ENCODE measurements at places on chromosomes 13 and 19.

- H3K4me1 ChIP-seq = peaks cover 11% of the 10 kb centered on the region
- no peak overlapping the region for H3K4me3 ChIP-seq
- H3K27ac ChIP-seq = peak overlapping the region; percentile 86
Observed at GRCh38 chr13:40206241-40207000, 460.0 kb downstream of the FOXO1 start.

GRCh38 chr19:14271840-14272239 is 65.9 kb upstream of the ADGRL1 start:
- H3K4me1 ChIP-seq = no peaks in the 10 kb centered on the region
- peaks cover 57% of the 10 kb centered on the region for H3K27me3 ChIP-seq
- no peak overlapping the region for H3K27ac ChIP-seq
- no peak for DNase-seq
- H3K4me3 ChIP-seq = no peak overlapping the region

DNA sequence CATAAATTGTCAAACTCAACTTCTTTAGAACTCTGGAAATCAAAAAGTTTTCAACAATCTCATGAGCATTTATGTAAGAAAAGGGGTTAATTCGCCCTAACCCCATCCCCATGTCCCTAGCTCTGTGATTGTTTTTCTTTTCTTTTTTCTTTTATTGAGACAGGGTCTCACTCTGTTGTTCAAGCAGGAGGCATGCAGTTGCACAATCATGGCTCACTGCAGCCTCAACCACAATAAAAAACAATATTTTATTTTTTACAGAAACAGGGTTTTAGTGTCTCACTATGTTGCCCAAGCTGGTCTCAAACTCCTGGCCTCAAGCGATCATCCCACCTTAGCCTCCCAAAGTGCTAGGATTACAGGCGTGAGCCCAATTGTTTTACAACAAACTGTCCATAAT is 16.7 kb downstream of the VWA8 start:
- no peaks in the 10 kb centered on the region for H3K36me3 ChIP-seq
- H3K27me3 ChIP-seq = no peaks in the 10 kb centered on the region
- no peak for DNase-seq
- no peaks in the 10 kb centered on the region for H3K4me1 ChIP-seq
- no peak overlapping the region for H3K27ac ChIP-seq

- DNase-seq = no peak
- no peaks in the 10 kb centered on the region for H3K27me3 ChIP-seq
- no peak overlapping the region for H3K27ac ChIP-seq
- H3K4me3 ChIP-seq = no peak overlapping the region
- H3K36me3 ChIP-seq = peaks cover 65% of the 10 kb centered on the region
- H3K4me1 ChIP-seq = peaks cover 36% of the 10 kb centered on the region
Observed at GRCh38 chr19:46736531-46737297, 9.1 kb upstream of the FKRP start.

DNA sequence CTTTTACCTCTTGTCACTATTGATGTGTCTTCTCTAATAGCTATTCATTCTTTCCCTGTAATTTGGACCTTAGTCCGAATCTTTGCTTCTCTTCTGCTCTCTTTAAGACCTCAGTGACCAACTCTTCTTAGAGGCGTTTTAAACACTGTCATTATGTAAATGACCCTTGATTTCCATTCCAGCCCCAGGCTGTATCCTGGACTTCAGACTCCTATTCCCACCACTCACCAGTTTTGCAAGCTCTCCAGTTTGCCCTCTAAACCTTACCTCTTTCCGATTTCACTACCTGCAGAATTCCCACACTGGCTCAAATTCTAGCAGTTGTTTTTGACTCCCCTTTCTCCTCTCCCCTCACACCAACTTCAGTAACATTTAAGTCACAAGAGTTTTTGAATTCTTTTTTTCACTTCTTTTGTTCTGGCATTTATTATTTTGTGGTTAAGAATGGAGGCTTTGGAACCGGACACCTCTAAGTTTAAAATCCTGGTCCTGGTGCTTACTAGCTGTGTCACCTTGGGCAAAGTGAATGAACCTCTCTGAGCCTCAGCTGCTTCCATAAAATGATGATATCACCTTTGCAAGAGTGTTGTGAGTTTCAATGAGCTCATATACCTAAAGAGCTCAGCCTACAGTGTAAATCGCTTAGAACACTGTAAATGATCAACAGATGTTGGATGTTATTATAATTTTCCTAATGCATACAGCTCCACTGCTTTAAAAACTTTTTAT is 13.6 kb upstream of the HMGB1 start:
- H3K36me3 ChIP-seq = no peaks in the 10 kb centered on the region
- DNase-seq = no peak
- H3K27me3 ChIP-seq = no peaks in the 10 kb centered on the region

DNA sequence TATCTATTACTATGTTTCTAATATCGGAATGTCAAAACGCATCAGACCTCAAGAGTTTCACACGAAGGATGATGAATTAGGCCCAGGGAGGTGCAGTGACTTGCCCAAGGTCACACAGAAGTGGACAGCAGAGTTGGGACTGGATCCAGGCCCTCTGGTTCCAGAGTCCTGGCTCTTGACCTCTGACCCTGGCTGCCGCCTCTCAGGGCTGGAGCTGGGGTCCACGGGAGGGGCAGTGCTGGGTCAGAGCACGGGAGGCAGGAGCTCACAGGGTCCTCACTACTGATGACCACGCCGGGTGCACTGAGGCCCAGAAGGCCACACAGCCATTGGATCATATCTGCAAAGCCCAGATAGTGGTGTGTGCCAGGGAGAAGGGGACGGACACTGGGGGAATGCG is 9.2 kb upstream of the ASPDH start:
- no peak for DNase-seq
- no peak overlapping the region for H3K27ac ChIP-seq
- no peaks in the 10 kb centered on the region for H3K27me3 ChIP-seq
- H3K36me3 ChIP-seq = no peaks in the 10 kb centered on the region
- no peak overlapping the region for H3K4me3 ChIP-seq

GRCh38 chr13:104106705-104107393 is 1040.6 kb upstream of the SLC10A2 start:
- no peak for DNase-seq
- no peaks in the 10 kb centered on the region for H3K36me3 ChIP-seq
- peak overlapping the region; percentile 94 for H3K27ac ChIP-seq
- peaks cover 5% of the 10 kb centered on the region for H3K4me1 ChIP-seq
- H3K27me3 ChIP-seq = no peaks in the 10 kb centered on the region

DNA sequence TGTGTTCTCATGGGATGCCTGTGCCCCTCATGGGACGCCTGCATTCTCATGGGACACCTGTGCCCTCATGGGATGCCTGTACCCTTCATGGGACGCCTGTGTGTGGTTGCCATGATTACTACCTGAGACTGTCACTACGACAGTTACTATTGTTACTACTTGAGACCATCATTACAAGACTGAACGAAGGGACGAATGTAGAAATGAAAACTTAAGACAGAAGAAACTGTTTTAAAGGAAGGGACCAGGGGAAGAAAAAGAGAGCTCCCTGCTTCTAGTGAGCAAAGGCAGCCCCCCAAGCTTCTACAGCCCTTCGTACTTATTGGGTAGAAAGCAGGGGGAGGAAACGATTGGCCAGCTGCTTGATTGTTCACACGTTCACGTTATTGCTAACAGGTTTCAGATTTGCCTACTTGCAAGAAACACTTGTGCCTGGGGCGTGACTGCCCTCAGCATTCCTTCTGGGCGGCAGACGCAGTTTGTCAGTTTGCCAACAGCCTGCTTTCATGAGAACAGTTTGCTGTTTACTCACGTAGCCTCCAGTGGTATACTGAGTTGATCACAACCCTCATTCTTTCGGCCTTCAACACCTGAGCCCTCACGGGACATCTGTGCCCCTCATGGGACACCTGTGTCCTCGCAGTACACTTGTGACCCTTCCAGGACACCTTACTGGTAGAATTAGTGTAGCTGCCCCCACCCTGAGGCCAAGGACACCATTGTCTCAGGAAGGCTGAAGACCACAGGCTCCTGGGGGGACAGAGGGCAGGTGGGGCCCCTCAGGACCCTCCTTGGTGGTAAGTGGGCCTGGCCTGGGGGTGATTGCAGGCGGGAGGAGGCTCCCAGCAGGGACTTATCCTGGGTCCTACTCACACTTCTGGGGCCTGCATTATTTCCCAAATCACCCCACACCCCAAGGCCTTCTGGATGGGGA is 2.5 kb upstream of the S1PR4 start:
- peaks cover 6% of the 10 kb centered on the region for H3K27me3 ChIP-seq
- no peak overlapping the region for H3K27ac ChIP-seq
- H3K4me3 ChIP-seq = no peak overlapping the region
- H3K36me3 ChIP-seq = no peaks in the 10 kb centered on the region
- H3K4me1 ChIP-seq = peaks cover 9% of the 10 kb centered on the region

DNA sequence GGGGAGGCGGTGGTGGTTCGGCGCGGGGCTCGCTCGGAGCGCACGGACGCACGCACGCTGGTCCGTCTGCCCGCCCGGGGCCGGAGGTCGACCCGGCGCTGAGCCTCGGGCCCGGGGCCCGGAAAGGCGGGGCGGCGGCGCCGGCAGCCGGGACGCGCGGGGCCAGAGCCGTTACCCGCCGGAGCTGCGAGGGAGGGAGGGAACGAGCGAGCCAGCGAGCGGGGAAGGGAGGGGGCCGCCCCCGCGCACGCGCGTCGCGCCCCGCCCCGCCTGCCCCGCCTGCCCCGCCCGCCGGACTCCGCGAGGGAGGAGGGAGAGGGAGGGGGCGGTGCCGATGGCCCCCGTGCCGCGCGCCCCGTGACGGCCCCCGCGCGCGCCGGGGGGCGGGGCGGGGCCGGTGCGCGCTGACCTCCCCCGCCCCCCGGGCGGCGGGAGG is 15.0 kb downstream of the CIC start:
- peak overlapping the region; percentile 70 for H3K4me3 ChIP-seq
- peaks cover 36% of the 10 kb centered on the region for H3K36me3 ChIP-seq
- peaks cover 52% of the 10 kb centered on the region for H3K4me1 ChIP-seq
- DNase-seq = peak; percentile 76
- no peak overlapping the region for H3K27ac ChIP-seq
- no peaks in the 10 kb centered on the region for H3K27me3 ChIP-seq

DNA sequence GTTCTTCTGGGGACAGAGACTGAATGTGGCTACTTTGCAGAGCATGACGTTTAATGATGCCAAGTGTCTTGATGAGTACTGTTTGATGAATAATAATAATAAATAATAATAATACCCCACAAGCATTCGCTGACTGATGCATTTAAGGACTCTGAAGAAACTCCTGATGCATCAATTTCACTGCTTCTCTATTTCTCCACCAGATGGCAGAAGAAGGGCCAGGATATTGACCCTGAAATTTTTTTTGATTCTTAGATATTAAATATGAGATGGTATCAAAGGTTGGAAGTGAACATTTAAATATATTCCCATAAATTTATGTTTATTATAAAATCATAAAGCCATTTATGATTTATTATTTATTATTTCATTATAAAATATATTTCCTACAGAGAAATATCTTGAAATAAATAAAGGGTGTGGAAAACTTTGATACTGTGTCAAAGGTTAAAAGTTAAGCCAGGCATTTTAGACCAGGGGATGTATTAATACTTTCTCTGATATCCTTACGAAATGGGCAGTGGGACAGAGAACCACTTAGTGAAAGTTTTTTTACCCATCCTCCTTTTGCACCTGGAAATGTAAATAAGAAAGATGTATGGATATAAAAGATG is 170.9 kb downstream of the LACC1 start:
- no peak overlapping the region for H3K27ac ChIP-seq
- DNase-seq = peak; percentile 50
- no peaks in the 10 kb centered on the region for H3K27me3 ChIP-seq
- no peak overlapping the region for H3K4me3 ChIP-seq
- H3K36me3 ChIP-seq = no peaks in the 10 kb centered on the region

Data from mesenchymal stem cell (in vitro differentiated cells and primary cell).